ENCODE measurements at places on chromosomes 2 and 18. TPM values are rescaled to one million over a fixed set of nuclear protein-coding genes. Genes with fewer than 3 reads are reported as not detected.

The CXCR1 gene
- total RNA-seq = 4.4 TPM

GRCh38 chr2:109674894-109675534 lies 60.9 kb downstream of the SOWAHC start:
- H3K36me3 ChIP-seq = no peaks in the 10 kb centered on the region
- H3K27ac ChIP-seq = no peak overlapping the region
- no peaks in the 10 kb centered on the region for H3K27me3 ChIP-seq
- no peak for DNase-seq

DNA sequence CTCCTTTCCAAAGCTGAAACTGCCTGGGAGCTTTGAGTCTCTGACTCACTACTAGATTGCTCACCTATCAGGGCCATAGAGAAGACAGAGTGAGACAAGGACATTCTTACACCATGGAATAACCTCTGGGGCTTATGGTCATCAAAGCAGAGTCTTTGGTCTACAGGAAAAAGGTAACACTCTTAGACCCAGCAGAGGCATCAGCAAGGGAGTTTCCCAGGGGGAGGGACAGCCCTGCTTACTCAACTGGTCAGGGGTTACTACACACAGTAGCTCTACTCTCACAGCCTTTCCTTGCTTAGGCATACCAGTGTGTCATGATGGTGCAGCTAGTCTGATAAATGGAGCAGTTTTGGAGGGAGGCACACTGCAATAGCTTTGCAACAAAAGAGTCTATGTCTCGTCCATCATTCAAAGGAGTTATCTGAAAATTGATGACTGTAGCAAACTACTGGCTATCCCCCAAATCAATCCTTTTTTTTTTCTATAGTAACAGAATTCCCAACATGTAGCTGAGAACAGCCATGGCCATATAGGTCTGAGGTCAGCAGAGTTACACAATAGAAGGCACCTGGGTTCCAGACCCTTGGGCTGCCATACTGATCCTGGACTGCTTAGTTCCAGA lies 22.4 kb upstream of the CD28 start:
- no peaks in the 10 kb centered on the region for H3K36me3 ChIP-seq
- peak overlapping the region; percentile 97 for H3K27ac ChIP-seq
- no peaks in the 10 kb centered on the region for H3K27me3 ChIP-seq
- peaks cover 83% of the 10 kb centered on the region for H3K4me1 ChIP-seq
- no peak for DNase-seq
- no peak overlapping the region for H3K4me3 ChIP-seq

The RMC1 gene
- 27.5 TPM for total RNA-seq

GRCh38 chr18:76903386-76903785 lies 81.0 kb downstream of the ZNF236 start:
- no peak for DNase-seq
- H3K4me3 ChIP-seq = no peak overlapping the region

The IL18R1 gene
- total RNA-seq = 9.3 TPM

- no peaks in the 10 kb centered on the region for H3K4me1 ChIP-seq
- no peak for DNase-seq
- H3K27ac ChIP-seq = no peak overlapping the region
- H3K4me3 ChIP-seq = no peak overlapping the region
- H3K36me3 ChIP-seq = no peaks in the 10 kb centered on the region
Measured at GRCh38 chr2:238906936-238907716, 59.2 kb downstream of the TWIST2 start.
